ENCODE measurements at places on chromosomes 4 and X.
A peak's percentile ranks its signal among the peaks of the same experiment; 100 is the strongest.

GRCh38 chr4:124873361-124874171, 161.0 kb upstream of the ANKRD50 start:
- DNase-seq: no peak

DNA sequence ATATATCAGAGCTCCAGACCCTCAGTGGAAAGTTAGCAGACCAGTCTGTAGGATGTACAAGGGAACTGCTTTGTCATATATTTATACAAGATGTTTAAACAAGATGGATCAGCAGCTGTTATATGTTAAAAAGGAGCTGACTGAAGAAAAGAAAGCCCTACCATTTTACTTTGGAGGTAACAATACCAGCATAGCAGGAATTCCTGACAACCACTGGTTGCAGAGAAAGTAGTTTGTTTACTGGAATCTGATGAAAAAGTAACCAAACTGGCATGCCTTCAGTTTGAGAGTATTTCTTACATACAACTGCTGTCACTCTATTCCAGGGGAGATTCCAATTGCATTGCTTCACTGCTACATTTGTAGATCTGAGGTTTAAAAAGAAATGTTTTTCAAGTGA, 49.5 kb upstream of the GABRQ start:
- DNase-seq: no peak

GRCh38 chrX:118974908-118975671, 672 bp downstream of the LONRF3 start:
- no peak for DNase-seq

- no peak for DNase-seq
Measured at GRCh38 chr4:38075370-38076152, 115.4 kb downstream of the PTTG2 start.

GRCh38 chr4:1559896-1560650, 124.0 kb downstream of the FAM53A start:
- DNase-seq: no peak

DNA sequence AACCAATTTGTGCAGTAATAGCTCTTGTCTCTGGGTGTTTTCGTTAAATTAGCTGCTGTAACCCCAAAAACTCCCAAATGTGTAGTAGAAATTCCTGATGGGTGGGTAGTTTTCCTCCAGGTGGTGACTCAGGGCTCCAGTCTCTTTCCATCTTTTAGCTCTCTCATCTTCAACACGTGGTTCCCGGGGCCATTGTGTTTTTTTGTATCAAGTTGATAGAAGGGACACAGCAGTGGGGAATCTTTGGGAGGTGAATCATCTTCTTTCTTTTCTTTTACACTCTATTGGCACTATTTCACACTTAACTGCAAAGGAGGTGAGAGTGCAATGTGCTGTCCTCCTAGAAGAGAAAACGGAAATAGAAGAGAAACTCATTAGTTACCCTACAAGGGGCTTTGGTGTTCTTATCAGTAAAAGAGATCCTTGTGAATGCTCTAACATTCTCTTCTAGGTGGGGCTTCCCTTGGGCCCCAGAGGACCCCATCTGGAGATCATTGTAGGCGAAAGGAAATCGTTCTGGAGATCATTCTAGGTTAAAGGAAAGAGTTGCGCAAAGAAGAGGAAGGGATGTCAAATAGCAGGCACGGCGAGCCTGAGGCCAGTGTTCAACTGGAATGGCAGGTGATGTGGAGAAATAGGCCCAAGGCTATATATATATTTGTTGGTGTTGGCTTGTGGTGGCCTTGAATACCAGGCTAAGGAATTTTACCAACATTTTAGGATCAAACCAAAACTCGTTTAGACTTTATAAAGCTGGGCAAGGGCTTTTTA, 68.2 kb upstream of the ACSL1 start:
- no peak for DNase-seq

DNA sequence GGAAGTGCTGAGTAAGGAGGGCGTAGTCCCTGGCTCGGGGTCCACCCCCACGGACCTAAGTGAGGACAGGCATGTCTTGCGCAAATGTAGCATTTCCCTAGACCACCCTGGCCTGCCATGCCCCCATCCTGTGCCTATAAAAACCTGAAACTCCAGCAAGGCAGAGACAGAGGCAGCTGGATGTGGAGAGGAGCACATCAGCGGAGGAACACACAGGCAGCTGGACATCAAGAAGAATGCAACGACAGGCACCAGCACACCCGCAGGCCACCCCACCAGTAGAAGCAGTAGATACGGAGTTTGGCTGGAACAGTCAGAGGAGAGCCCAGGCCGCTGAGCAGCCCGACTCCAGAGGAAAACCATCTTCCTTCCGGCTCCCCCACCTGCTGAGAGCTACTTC, 345.9 kb downstream of the FSTL5 start:
- no peak for DNase-seq

DNA sequence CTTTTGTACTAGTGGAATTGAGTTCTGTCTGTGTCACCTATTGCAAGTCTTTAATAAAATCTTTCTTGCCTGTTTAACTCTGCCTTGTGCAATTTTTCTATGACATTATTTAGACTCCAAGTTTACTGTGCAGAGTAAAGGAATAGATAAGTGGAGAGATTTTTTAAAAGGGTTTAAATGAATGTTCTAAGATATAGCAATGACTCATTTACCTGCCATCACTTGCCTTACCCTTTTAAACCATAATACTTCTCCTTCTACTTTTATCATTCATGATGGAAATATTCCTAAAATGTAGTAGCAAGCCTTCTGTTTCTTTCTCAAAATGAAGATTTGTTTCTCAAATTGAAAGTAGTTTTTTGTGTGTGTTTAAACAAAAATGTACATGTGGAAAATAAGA, 782.8 kb upstream of the MAGEB2 start:
- DNase-seq: no peak

GRCh38 chr4:52780206-52780605, 29.0 kb upstream of the ERVMER34-1 start:
- DNase-seq: no peak

DNA sequence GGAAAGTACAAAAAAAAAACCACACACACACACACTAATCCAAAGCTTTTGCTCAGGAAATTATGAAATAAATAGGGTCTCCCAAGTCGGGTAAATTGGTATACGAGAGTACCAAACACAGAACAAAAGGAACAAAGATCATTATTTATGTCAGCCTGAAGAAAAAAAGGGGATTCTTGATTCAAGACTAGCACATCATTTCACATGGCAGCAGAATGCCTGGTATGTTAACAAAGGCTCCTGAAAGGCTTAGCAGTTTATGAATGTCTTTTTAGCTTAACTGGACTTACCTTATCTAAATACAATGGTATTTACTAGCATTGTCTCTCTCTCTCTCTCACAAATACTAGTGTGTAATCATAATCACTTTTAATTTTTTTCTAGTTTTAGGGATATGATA, 11.3 kb downstream of the RAP2C start:
- DNase-seq: no peak

DNA sequence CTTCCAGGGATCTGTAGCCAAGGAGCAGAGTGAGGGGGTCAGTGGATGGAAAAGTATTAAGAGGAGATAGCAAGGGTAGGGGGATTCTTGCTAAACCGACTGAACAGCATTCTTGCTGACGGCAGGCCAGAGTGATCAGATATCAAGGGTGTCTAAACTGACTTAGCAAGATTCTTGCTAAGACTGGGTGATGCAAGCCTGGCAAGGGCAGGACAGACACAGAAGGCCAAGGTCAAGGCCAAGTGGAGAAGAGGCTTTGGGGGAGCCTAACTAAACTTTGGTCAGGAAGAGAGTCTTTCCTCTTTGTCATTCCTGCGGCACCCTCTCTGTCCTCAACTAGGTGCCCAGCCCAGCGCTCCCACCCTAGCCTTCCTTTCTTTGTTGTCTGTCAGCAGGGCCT, 799 bp downstream of the XPNPEP2 start:
- no peak for DNase-seq

GRCh38 chr4:124952601-124953000, 240.1 kb upstream of the ANKRD50 start:
- DNase-seq: no peak

GRCh38 chrX:2391869-2392606, 108.7 kb downstream of the DHRSX start:
- DNase-seq: peak; percentile 96

DNA sequence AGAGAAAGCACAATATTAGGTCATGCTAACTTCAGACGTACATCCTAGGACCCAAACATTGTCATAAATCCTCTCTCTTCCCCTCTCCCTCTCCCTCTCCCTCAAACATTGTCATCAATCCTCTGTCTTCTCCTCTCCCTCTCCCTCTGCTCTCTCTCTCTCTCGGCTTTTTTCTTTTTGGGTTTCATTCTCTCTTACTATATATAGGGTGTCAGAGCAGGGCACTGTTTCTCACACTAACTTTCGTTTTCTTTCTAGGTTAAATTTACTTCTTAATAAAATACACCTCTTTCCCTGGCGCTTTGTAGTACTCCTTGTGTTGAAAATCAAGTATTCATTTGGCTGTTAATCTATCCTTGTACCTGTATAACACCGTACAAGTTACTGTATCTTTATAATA, 37.0 kb upstream of the HERC5 start:
- DNase-seq: no peak

- no peak for DNase-seq
Measured at GRCh38 chrX:3403748-3404147, 57.3 kb upstream of the MXRA5 start.

GRCh38 chrX:78321809-78322208, 5.6 kb downstream of the CYSLTR1 start:
- DNase-seq: no peak
